Right ventricle myocardium inferior (tissue), 1 donor: ENCODE measurements at places on chromosomes 1 and 21. TPM values are rescaled to one million over a fixed set of nuclear protein-coding genes. Genes with fewer than 3 reads are reported as not detected.

HSPB7 gene
- 4,074 TPM for total RNA-seq

NFASC gene
- total RNA-seq = 10.5 TPM

SPRR2A gene
- not detected for total RNA-seq

SPRR5 gene
- not detected for total RNA-seq

AQP10 gene
- not detected for total RNA-seq

TAF5L gene
- 10.8 TPM for total RNA-seq

GNG4 gene
- not detected for total RNA-seq

UMODL1 gene
- not detected for total RNA-seq

OPRD1 gene
- not detected for total RNA-seq

ATP1A4 gene
- total RNA-seq = not detected

TMEM82 gene
- total RNA-seq = not detected

FLG gene
- total RNA-seq = not detected

NHLH1 gene
- not detected for total RNA-seq

AADACL4 gene
- total RNA-seq = not detected

GPR161 gene
- total RNA-seq = 3.0 TPM

C1orf53 gene
- total RNA-seq = 4.9 TPM

OR1C1 gene
- not detected for total RNA-seq

TNNI3K gene
- total RNA-seq = 83.9 TPM

OR14K1 gene
- total RNA-seq = not detected

CR1L gene
- not detected for total RNA-seq

CDCA8 gene
- 0.60 TPM for total RNA-seq

TSSK3 gene
- total RNA-seq = 1.2 TPM

NR1I3 gene
- total RNA-seq = not detected

DNAJC11 gene
- total RNA-seq = 74.1 TPM

KLHDC9 gene
- total RNA-seq = 6.5 TPM

SH2D1B gene
- total RNA-seq = 0.24 TPM

DCDC2B gene
- total RNA-seq = not detected
